Thoracic aorta (tissue), 2 donors: ENCODE measurements at places on chromosomes 6 and 20.

DNA sequence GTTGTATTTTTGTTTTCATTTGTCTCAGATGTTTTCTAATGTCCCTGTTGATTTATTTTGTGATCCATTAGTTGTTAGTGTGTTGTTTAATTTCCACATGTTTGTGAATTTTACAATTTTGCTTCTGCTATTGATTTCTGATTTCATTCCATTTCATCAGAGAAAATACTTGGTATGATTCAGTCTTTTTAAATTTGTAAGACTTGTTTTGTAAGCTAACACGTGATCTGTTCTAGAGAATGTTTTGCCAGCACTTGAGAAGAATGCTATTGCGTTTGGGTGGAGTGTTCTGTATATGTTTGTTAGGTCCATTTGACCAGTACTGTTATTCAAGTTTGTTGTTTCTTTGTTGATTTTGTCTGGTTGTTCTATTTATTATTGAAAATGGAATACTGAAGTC lies 53.9 kb downstream of the KIZ start:
- H3K4me3 ChIP-seq, result no peak overlapping the region
- DNase-seq, result no peak
- H3K36me3 ChIP-seq, result no peaks in the 10 kb centered on the region
- no peak overlapping the region for H3K27ac ChIP-seq
- H3K4me1 ChIP-seq, result peaks cover 14% of the 10 kb centered on the region
- no peaks in the 10 kb centered on the region for H3K27me3 ChIP-seq

DNA sequence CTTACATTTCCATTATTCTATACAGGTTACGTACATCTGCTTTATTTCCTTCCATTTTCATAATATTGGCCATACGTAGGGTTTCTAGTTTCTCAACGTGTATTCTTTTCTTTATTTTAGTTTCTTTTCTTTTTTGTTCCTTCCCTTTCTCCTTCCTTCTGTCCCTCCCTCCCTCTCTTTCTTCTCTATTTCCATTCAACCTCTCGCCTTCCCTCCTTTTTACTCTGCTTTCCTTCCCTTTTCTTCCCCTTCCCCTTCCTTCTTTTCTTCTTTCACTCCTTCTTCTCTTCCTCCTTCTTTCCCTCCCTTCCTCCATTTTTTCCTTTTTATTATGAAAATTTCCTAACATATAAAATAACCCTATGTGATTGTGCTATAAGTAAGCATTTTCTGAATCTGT lies 8.7 kb upstream of the HLA-G start:
- H3K27me3 ChIP-seq, result no peaks in the 10 kb centered on the region
- no peaks in the 10 kb centered on the region for H3K36me3 ChIP-seq
- H3K4me3 ChIP-seq, result no peak overlapping the region
- no peak for DNase-seq
- no peak overlapping the region for H3K27ac ChIP-seq

DNA sequence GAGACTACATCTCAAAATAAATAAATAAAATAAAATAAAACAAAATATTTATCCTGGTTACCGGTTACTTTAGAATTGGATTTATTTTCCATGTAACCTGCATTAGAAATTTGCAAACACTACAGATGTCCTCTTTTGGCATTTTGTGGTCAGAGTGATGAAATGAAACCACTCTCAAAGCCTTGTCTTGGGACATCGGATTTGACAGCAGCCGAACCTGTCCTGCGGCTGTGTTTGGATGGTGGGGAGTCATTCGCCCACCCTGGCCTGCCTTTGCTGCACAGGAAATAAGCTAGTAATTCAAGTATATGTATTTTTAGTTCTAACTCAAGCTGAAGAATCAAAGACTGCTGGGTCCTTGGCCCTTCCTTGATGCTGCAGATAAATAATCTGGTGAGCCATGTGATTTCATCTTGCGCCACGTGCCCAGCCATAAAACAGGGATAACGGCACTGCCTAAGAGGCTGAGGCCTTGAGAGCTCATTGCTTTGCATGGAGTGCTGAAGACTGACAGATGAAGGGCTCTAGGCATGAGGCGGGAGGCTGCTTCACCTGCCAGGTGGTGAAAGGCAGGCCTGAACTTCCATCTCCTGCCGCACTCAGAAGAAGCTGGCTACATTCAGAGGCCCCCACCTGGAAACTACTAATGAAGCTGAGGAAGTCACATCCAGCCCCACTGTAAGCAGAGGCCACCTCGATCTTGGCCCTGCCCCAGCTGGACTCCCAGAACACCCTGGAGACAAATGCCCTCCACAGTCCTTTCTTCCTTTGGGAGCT lies 76.9 kb downstream of the NOL4L start:
- no peaks in the 10 kb centered on the region for H3K36me3 ChIP-seq
- no peak overlapping the region for H3K4me3 ChIP-seq
- H3K27ac ChIP-seq, result no peak overlapping the region
- no peaks in the 10 kb centered on the region for H3K4me1 ChIP-seq
- DNase-seq, result no peak

GRCh38 chr20:43839793-43840199 lies 74.9 kb upstream of the TOX2 start:
- no peaks in the 10 kb centered on the region for H3K27me3 ChIP-seq
- H3K4me3 ChIP-seq, result no peak overlapping the region
- DNase-seq, result no peak
- no peak overlapping the region for H3K27ac ChIP-seq
- H3K4me1 ChIP-seq, result peaks cover 6% of the 10 kb centered on the region

DNA sequence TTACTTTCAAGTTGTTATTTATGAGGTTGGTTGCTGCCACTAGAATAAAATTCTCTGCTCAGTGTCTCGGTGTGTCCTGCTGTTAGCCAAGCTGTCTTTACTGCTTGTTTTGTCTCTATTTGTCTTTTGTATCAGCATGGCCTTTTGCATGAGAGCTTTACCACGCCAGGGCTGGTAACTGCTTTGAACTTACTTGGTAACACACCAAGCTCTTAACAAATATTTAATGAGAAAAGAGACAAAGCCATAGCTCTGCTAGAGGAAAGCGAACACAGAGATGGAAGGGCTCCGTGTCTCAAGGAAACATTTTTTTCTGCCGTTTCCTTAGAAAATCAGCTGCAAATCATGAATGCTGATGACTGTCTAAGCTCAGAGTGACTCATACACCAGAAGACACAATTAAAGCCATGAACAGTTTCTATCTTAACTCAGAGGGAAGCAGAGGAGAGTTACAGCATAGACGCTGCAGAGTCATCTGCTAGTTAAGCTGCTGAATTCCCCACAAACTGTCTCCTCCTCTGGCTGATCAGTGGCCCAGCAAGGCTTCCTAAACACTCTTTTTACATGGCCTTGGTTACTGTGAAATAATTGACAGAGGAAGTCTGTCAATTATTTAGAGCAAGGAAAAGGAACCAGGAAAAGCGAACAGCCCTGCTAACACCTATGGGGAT lies 44.8 kb downstream of the AGPAT4 start:
- peak overlapping the region; percentile 70 for H3K27ac ChIP-seq
- peak overlapping the region; percentile 32 for H3K4me3 ChIP-seq
- H3K4me1 ChIP-seq, result peaks cover 4% of the 10 kb centered on the region
- no peak for DNase-seq
- no peaks in the 10 kb centered on the region for H3K27me3 ChIP-seq

DNA sequence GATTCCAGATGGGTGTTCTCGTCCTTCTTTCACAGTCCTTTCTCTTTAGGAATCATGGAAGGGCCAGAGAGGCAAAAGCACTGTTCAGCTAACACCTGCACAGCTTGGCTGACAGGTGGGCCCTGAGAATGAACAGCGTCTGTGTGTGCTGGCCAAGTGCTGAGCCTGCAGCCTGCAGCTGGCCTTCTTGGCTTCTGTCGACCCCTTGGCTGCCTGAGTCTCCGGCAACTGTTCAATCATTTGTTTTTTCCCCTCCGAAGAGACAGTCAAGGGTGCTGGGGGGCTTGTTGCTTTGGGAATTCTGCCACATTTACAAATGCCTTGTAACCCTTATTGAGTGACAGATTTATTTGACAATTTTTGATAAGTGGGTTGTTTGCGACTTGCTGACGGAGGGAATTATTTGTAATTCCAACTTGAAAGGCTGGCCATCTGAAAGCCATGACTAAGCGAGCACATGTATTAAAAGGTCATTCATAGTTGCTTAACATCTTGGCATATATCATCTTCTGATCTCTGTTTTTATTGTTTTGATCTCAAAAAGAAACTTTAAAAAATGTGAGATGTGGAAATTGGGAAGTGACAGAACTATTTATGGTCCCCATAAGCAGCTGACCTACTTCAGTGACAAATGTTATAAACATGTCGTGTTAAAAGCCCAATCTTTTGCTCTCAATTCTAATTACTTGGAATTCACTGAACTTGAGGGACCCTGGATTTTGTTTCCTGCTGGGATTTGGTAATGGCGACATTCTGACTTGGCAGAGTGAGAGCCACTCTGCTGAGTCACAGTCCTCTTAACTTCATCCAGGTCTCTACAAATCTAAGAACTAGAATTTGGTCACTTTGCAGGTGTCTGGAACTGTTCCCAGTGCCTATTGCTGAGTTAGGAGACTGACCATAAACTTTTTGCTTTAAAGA lies 41.9 kb upstream of the FERMT1 start:
- DNase-seq, result no peak
- H3K36me3 ChIP-seq, result no peaks in the 10 kb centered on the region
- H3K4me1 ChIP-seq, result peaks cover 13% of the 10 kb centered on the region
- H3K4me3 ChIP-seq, result no peak overlapping the region
- no peak overlapping the region for H3K27ac ChIP-seq

DNA sequence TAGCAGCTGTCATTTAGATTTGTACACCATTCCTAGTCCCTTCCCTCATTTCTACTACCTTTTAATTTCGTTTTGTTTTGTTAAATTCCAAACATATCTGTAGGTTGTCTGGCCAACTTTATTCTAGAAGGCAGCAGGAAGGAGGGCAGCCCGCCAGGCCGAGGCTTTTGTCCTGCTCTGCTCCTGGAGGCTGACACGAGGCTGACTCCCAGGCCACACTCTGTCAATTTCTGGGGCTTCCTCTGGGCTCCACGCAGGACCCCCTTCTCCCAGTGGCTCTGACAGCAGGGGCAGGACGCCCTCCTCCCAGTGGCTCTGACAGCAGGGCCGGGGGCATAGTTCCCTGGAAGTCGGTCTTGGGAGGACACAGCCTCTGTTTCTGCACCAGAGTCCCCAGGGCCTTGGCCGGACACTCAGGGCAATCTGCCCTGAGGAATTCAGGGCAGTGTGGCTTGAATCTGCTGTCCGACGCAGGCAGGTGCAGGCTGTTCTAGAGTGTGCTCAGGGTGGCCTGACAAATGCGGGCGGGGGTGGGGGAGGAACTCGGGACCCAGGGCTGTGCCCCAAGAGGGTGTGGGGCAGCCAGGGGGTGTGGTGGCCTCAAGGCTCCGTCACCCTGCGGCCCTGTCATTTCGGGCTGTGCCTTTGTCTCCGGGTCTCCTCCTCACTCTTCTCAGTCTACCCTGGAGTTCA lies 11.8 kb downstream of the SMOC2 start:
- no peak for DNase-seq
- H3K4me1 ChIP-seq, result peaks cover 41% of the 10 kb centered on the region
- H3K27me3 ChIP-seq, result no peaks in the 10 kb centered on the region
- peak overlapping the region; percentile 88 for H3K27ac ChIP-seq
- no peaks in the 10 kb centered on the region for H3K36me3 ChIP-seq
- peak overlapping the region; percentile 16 for H3K4me3 ChIP-seq

- H3K36me3 ChIP-seq, result no peaks in the 10 kb centered on the region
- no peak overlapping the region for H3K27ac ChIP-seq
- DNase-seq, result no peak
- H3K4me3 ChIP-seq, result no peak overlapping the region
- H3K27me3 ChIP-seq, result no peaks in the 10 kb centered on the region
- no peaks in the 10 kb centered on the region for H3K4me1 ChIP-seq
Observed at GRCh38 chr20:54690323-54690722, 214.9 kb downstream of the DOK5 start.

- H3K27ac ChIP-seq, result no peak overlapping the region
- DNase-seq, result no peak
- H3K4me1 ChIP-seq, result no peaks in the 10 kb centered on the region
- no peak overlapping the region for H3K4me3 ChIP-seq
- no peaks in the 10 kb centered on the region for H3K27me3 ChIP-seq
Observed at GRCh38 chr6:153015094-153015640, 12.7 kb upstream of the MTRF1L start.

- H3K36me3 ChIP-seq, result no peaks in the 10 kb centered on the region
- no peak for DNase-seq
- no peaks in the 10 kb centered on the region for H3K27me3 ChIP-seq
- no peaks in the 10 kb centered on the region for H3K4me1 ChIP-seq
- H3K4me3 ChIP-seq, result no peak overlapping the region
- H3K27ac ChIP-seq, result no peak overlapping the region
Observed at GRCh38 chr6:7703148-7703680, 22.7 kb upstream of the BMP6 start.

DNA sequence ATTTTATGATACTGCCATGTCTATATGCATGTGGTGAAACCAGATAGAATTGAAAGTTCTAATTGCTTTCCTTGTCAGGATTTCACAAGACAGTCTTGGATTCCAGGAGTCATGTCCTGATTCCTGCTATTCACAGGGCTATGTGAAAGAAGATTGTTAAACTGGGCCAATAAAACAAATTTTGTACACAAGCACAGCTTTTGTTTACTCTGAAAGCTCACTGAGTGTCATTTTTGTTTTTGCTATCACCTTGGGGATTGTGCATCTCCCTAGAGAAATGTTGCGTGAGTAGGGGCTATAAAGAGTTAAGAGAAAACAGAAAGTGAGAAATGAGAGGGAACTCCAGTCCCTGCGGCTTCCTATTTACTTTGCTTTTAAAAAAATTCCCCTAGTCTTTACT lies 627.5 kb downstream of the PKHD1 start:
- no peaks in the 10 kb centered on the region for H3K36me3 ChIP-seq
- H3K4me3 ChIP-seq, result no peak overlapping the region
- H3K27me3 ChIP-seq, result no peaks in the 10 kb centered on the region

DNA sequence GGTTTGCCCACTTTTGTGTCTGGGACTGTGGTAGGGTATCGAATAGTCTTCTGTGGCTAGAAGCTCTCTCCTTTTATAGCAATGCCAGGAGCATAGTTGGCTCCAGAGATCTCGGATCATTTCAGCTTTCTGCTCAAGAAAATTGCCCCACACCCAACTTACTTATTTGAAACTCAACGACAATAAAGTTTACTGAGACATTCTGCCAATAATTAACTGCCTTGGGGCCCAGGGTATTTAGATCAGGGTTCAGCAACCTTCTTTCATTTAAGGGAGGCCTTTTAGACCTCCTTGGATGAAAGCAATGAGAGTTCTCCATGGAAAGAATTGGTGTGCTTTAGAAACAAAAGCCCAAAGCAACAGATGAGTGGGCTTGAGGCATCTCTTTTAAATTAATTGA lies 53.8 kb upstream of the GMPR start:
- H3K27ac ChIP-seq, result no peak overlapping the region
- peaks cover 4% of the 10 kb centered on the region for H3K4me1 ChIP-seq
- DNase-seq, result no peak
- H3K27me3 ChIP-seq, result no peaks in the 10 kb centered on the region
